Foreskin keratinocyte (primary cell): ENCODE measurements at places on chromosomes 2 and 18. TPM values are rescaled to one million over a fixed set of nuclear protein-coding genes. Genes with fewer than 3 reads are reported as not detected.

Gene DYSF
- total RNA-seq, result 0.56 and 0.82 TPM in 2 replicates

Gene TCF4
- total RNA-seq, result 7.3 and 7.5 TPM in 2 replicates

Gene ANKRD62
- not detected in 2 replicates for total RNA-seq

Gene LINC00305
- total RNA-seq, result not detected in 2 replicates

Gene BCL2L11
- total RNA-seq, result 2.7 and 2.9 TPM in 2 replicates

Gene CYP26B1
- total RNA-seq, result 0.31 and 1.0 TPM in 2 replicates

Gene LIMS4
- total RNA-seq, result 1.0 and 1.6 TPM in 2 replicates

Gene ACYP2
- 5.5 and 5.7 TPM in 2 replicates for total RNA-seq

Gene MRPL44
- total RNA-seq, result 29.5 and 33.2 TPM in 2 replicates

Gene C2orf81
- total RNA-seq, result 1.5 and 3.5 TPM in 2 replicates

Gene GBX2
- 0.14 and 0.24 TPM in 2 replicates for total RNA-seq

Gene FBXO48
- total RNA-seq, result 1.6 TPM in 2 replicates

Gene GCKR
- total RNA-seq, result not detected in 2 replicates

Gene CXCR4
- total RNA-seq, result not detected in 2 replicates
